ENCODE measurements at places on chromosomes 3 and 15. TPM values are rescaled to one million over a fixed set of nuclear protein-coding genes. Genes with fewer than 3 reads are reported as not detected.

DNA sequence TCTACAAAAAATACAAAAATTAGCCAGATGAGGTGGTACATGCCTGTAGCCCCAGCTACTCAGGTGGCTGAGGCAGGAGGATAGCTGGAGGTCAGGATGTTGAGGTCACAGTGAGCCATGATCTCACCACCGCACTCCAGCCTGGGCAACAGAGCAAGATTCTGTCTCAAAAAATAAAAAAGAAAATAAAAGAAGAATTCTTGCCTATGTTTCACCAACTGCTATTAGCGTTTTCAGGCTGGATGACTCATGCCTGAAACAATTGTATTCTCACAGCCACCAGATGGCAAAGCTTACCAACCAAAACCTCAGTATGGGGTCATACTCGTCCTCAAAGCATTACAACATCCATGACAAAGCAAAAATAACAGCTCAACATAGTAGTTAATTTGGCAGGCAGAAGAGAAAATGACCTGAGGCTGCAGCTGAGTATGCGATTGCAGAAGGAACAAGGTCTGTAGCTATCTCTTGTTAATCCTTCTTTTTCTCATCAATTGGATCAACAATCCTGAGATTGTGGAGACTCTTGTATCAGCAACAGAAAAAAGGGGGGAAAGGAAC is 52.2 kb downstream of the TP53BP1 start:
- H3K27me3 ChIP-seq = no peaks in the 10 kb centered on the region
- H3K4me3 ChIP-seq = no peak overlapping the region
- DNase-seq = peak; percentile 29
- H3K27ac ChIP-seq = peak overlapping the region; percentile 18

GRCh38 chr3:128254066-128254590 is 100.8 kb downstream of the EEFSEC start:
- no peak overlapping the region for H3K4me3 ChIP-seq
- no peaks in the 10 kb centered on the region for H3K4me1 ChIP-seq
- no peaks in the 10 kb centered on the region for H3K36me3 ChIP-seq
- H3K27me3 ChIP-seq = no peaks in the 10 kb centered on the region
- no peak for DNase-seq

- H3K36me3 ChIP-seq = no peaks in the 10 kb centered on the region
- H3K4me1 ChIP-seq = peaks cover 11% of the 10 kb centered on the region
- no peak overlapping the region for H3K27ac ChIP-seq
- no peak for DNase-seq
Observed at GRCh38 chr3:53841296-53841695, 4.9 kb downstream of the CHDH start.

TIMP4 gene
- 5.8 TPM for total RNA-seq

- H3K27ac ChIP-seq = no peak overlapping the region
- no peak for DNase-seq
- H3K36me3 ChIP-seq = no peaks in the 10 kb centered on the region
- no peaks in the 10 kb centered on the region for H3K27me3 ChIP-seq
- no peaks in the 10 kb centered on the region for H3K4me1 ChIP-seq
Observed at GRCh38 chr3:134846911-134847317, 51.9 kb downstream of the EPHB1 start.

MUC20 gene
- 33.1 TPM for total RNA-seq

DNA sequence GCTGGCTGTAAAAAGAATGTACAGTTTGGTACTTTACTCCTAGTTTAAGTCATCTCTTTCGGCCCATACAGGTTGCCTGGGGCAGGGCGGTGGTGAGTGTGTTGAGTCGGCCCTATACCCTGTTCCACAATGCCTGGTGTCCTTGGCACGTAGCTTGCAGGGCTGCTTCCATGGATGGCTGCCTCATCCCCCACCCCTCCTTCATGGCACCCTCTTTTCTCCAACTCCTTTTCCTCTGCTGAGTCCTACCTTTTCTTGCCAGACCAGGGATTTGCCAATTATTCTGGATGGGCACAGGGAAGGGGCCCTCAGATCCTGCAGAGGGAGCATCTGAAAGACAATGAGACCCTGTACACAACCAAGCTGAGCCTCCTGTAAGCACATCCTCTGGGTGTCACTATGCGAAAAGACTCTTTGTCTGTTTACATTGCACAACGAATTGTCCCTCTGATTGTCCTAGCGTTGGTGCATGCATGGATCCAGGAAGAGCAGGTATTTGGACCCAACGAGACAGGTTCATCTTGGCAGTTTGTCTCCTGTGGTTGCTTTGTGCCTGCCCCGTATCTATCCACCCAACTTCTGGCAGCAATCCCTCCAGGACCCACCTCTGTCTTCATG is 73.6 kb upstream of the CGNL1 start:
- no peak overlapping the region for H3K4me3 ChIP-seq
- DNase-seq = no peak
- H3K27me3 ChIP-seq = no peaks in the 10 kb centered on the region
- no peaks in the 10 kb centered on the region for H3K36me3 ChIP-seq
